ENCODE measurements at places on chromosomes 6 and 20.

GRCh38 chr6:25415701-25416100 is 136.5 kb downstream of the CARMIL1 start:
- no peak for DNase-seq

DNA sequence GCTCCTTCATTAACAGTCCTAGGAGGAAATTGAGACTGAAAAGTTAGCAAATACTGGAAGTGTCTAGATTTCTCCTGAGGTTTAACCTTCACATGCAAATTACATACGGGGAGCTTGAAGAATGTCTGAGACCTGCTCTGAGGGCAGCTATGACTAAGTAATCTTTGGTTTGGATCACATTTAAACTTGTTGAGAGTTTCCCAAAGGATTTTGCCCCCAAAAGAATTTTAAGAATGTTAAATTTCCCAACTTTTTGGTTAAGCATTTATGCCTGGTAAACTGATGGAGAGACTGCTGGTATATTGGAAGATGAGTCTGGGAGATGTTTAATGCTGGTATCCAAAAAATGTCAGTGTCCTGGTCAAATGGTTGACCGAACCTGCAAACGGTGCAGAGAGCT is 97.0 kb downstream of the RREB1 start:
- DNase-seq, result no peak

DNA sequence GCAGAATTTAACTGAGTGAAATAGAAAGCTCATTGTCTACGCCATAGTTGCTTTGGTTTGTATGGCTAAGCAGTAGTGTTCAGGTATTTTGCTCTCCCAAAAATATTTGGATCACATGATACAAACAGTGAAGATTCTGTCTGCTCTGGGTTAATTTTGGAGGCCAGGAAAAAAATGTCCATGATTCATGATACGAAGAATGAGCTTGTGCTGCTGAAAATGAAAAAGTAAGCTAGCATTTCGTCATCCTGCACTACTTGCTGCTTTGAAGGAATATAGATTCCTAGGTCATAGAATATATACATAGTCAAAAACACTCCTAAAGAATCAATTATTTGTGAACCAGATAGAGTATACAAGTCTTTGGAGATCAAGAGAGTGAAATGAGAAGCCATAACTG is 8.3 kb downstream of the WRNIP1 start:
- no peak for DNase-seq

GRCh38 chr6:111057074-111057752 is 30.1 kb upstream of the SLC16A10 start:
- DNase-seq, result peak; percentile 18

GRCh38 chr6:126170978-126171382 is 168.9 kb upstream of the CENPW start:
- no peak for DNase-seq
